Cardiac septum (tissue), 1 donor: ENCODE measurements at places on chromosomes 2 and 18.

DNA sequence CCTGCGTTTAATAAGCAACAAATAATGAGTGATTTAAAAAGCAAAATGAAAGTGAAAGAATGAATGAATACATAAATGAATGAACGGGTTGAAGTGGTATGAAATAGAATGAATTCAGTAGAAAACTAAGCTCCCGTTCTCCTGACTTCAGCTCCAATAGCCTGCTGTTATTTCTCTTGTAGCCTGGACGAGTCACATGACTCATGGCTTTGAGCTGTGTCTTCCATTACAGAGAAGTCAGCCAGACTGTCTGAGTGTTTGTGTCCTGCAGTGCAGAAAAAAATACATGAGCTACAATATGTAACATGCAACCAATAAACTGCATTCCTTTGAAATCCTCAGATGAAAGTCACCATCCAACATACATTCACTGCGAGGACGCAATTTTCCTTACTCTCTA, 21.2 kb downstream of the SCG2 start:
- no peak for DNase-seq

GRCh38 chr2:33782395-33783230, 183.5 kb upstream of the FAM98A start:
- no peak for DNase-seq

GRCh38 chr2:136764452-136765255, 691 bp upstream of the THSD7B start:
- no peak for DNase-seq

DNA sequence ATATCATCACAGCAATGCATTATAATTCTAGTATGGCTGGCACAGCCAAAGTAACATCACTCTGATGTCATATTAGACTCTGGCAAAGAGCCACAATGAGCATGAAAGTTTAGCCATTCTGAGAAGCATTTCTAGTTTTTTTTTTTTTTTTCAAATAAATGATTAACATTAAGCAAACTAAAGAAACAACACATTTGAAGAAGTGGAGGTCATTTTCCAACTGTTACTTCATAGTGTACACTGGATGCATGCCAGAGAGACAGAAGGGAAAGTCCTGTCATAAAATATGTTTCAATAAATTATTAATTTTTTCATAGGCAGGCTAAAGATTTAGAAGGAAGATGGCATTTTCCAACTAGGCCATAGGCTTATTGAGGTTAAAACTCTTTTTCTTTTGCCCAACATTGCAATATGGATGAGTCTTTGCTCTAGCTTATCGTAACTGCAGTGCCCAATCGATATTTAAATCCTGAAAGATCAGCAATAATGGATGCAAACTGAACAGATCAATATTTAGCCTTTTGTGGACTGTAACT, 1630.4 kb upstream of the ACVR2A start:
- no peak for DNase-seq

DNA sequence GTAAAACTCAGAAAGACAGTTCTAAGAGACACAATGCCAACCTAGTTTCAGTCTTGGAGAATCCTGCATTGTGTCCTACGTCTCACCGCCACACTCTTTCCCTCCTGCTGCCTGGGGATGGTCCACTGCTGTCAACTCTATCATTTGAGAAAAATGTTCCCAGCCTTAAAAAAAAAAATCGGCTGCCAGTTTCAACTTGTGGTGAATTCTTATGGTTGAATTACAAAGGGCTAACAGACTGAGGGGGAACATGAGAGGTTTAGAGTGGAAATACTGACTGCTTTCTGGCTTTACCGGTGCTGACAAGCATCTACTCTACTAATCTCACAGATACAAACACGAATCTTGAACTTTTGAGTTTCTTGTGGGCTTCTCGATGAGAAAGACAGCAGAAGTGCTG, 74.0 kb downstream of the NAB1 start:
- DNase-seq, result no peak

DNA sequence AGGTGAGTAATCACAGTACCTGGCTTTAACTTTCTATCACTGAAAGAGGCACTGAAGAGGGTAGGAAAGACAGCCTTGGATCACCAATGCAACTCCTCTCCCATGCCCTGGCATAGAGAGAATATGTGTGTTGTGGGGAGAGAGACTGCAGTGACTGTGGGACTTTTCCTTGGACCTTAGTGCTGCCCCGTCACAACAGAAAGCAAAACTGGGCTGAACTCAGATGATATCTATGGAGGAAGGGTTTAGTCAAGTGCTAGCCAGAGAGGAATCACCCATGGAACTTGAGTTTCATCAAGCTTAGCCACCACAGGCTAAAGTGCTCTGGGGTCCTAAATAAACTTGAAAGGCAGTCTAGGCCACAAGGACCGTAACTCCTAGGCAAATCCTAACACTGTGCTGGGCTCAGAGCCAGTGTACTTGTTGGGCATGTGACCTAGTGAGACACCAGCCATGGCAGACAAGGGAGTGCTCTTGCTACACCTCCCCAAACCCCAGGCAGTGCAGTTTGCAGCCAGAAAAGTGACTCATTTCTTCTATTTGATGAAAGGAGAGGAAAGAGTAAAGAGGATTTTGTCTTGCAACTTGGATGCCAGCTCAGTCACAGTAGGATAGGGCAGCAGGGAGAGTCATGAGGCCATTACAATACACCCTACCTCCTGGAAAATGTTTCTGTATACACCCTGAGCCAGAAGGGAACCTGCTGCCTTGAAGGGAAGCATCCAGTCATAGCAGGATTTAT, 105.8 kb upstream of the SPOPL start:
- no peak for DNase-seq

DNA sequence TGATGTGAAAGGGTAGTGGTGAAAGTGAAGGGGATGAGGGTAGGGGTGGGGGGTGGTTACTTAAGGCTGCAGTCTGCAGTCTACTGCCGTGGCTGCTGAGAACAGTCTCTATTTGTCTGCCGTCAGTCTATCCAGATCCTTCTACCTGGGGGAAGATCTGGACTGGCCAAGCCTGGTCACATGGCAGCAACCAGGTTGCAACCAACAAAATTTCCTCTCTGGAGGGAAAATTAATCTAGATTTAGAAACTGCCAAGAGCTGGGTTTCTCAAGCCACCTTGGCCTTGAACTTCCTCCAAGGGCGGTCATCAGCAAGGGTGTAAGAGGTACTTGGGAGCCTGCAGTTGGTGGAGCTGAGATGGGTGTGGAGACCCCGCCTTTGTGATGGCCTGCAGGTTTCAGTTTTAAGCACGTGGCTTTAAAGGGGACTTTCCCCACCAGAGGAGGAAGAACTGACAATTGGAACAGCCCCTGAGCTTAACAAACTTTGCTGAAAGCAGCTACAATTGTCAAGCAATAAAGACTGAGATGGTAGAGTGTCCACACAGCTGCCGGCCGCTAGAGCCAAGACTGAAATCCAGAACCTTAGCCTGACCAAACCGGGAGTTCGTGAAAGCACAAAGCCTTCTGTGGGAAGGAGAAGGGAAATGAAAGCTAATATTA, 31.4 kb upstream of the KCMF1 start:
- DNase-seq, result no peak

DNA sequence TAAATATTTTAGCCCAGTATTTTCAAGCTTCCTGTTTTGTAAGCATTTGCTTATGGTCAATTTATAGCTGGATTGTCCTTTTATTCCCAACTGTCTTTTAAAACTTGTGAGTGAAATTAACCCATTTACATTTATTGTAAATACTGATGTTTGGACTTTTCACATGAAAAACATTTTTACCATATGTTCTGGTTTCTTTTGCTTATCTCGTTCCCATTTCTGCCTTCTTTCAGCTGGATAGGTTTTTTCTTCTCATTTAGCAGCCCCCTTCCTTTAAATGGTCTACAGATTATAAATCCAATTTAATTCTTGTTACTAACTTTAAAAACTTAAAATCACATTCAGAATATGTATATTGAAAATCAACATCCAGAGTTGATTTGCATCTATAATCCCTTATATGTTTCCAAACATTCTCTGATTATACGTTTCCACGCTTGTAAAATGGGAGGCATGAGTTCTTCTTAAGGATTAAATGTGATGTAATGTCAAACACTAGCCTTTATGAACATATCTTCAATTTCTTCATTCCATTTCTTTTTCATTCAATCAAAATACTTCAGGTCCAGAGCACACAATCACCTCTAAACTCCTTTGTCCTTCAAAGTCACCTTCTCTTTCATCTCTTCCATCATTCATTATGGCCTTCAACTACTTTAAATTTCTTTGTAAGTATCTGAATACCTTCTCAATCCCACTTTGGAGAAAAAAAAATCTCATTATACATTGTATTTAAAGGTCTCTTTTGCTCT, 1.1 kb upstream of the KDM3A start:
- DNase-seq, result no peak

DNA sequence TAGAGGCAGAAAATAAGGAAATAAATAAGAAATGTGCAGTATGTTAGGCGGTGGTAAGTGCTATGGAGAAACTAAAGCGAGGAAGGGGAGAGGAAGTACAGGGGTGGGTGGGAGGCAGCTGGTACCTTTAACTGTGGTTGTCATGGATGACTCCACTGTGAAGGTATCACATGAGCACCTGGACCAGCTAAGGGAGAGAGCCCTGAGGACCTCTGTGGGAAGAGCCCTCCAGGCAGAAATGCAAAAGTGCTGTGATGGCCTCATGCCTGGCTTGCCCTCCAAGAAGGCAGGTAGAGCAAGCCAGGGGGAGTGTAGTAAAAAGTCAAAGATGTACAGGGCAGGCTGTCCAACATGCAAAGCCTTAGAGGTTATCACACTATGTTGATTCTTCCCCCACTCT, 17.9 kb downstream of the LYPD6 start:
- DNase-seq, result no peak

DNA sequence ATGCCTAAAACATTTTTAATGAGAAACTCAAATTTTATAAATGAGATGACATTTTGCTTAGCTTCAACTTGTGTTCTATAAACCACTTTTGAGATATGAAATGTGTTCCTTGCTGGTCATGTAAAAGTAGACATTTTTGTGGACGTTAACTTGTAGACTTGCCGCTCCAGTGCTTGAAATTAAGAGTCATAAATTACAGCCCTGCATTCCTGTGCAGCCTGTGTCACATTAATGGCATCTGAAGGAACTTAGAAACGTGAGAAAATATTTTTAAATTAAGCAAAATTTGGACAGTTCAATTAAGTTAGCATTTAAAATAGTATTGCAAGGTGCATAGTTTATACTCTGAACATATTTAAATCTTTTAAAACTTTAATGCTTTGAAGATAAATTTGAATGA, 98.3 kb upstream of the LDLRAD4 start:
- DNase-seq, result no peak

- DNase-seq, result no peak
These were observed 96.2 kb upstream of the B3GNT7 start for GRCh38 chr2:231299267-231299666.

DNA sequence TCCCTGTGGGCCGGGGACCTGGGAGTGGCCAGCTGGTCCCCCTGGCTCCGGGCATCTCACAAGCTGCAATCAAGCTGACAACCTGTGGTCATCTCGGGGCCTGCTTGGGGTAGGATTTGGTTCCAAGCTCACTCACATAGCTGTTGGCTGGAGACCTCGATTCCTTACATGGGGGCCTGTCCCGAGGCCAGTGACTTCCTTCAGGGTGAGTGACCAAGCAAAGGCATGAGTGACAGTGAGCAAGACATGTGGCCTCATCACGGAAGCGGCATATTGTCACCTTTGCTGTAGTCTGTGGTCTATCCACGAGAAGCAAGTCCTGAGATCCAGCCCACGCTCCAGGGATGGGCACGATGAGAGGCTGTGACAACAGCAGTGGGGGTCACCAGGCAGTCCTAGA, 131.4 kb upstream of the ID2 start:
- DNase-seq, result peak; percentile 62

DNA sequence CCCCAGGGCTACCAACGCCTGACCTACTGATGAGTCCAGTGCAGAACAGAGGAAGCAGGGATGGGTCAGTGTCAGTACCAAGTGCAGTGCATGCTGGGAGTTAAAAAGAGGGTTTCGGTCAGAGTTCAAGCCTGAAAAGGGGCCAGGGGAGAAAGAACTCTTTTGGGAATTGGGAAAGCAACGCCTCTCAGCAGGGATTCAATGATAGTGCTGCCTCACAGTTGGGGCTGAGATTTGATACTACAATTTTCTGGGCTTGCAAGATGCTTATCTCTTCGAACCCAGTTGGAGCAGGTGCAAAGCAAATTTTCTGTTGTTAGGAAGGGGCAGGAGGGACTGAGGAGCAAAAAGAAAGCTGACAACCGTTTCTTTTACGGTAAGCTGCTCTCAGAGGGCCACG, 82.6 kb downstream of the CERKL start:
- DNase-seq, result no peak

DNA sequence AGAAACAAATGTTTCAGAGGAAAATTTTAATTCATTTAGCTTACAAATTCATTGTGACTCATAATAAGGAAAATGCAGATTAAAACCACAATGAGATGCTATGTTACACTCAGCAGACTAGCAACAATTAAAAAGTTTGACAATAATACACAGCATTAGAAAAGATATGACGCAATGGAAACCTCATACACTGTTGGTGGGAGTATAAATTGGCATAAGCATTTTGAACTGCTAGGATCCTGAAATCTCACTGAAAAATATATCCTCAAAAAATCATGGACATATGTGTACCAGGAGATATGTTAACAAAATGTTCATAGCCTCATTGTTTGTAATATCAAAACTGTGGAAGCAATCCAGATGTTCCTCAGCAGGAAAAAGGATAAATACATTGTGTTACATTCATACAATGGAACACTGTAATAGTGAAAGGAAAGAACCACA, 13.7 kb downstream of the CALCRL start:
- DNase-seq, result no peak

GRCh38 chr2:40483549-40484243, 31.8 kb upstream of the SLC8A1 start:
- DNase-seq, result no peak

DNA sequence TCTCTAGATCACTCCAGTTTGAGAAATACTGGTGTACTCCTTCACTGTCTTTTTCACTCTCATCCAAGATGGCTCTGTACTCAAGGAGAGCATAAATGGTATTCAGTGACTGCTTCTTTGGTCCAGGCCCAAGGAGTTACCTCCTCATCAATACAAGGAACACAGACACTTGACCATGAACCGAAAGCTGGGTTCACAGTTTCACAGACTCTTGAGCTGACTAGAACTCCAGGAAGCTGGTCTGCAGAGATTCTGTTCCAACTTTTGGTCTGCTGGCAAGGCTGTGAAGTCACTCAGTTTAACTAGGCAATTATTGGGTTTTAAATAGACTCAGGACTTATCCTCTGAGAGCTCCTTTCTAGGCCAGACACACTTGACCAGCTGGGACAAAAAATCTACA, 7.4 kb upstream of the IGFBP5 start:
- no peak for DNase-seq

DNA sequence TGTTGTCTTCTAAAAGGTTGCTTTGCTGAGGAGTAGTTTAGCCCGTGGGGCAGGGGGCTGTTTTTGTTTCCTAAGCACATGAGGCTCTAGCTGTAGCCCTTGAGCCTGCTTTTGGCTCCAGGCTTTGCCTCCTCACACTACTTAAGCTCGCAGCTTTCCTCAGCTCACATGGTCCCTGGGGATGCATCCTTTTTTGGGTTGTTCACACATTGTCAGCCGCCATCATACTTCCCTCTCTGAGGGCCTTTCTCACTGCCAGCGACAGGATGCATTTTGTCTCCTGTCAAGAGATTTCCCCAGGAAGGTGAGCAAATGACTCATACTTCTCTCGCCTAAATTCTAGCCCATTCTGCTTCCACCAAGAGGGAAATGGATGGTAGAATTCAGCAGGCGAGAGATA, 279.5 kb upstream of the PKDCC start:
- DNase-seq, result no peak

- no peak for DNase-seq
These were observed 563.4 kb downstream of the ZNF804A start for GRCh38 chr2:185161701-185162100.
